ENCODE measurements at places on chromosomes 13 and 19.

DNA sequence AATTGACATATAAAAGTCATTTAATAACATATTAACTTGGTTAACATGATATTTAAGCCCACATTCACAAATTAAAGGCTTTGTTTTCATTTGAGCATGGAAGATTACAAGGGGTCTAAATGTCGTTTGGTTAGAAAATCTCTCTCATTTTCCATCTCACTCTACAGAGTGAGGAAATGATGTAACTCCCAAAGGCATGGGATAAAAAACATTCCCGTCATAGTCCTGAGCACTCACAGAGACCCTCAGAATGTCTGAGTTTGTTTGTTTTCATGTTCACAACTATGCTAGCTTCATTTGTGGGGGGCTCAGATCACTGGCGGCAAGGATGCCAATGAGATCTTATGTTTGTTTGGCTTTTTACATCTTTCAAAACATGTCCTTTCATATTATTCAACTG is 307.5 kb downstream of the TBC1D4 start:
- DNase-seq, result no peak

GRCh38 chr13:45928843-45929242 is 77.3 kb upstream of the SIAH3 start:
- DNase-seq, result no peak

GRCh38 chr13:105642511-105642958 is 892.9 kb downstream of the EFNB2 start:
- no peak for DNase-seq

- no peak for DNase-seq
Observed at GRCh38 chr13:55990631-55991030, 1150.1 kb upstream of the PRR20A start.

- DNase-seq, result no peak
Observed at GRCh38 chr13:46983881-46984280, 87.0 kb upstream of the HTR2A start.

GRCh38 chr13:94583926-94584325 is 12.0 kb downstream of the TGDS start:
- no peak for DNase-seq

DNA sequence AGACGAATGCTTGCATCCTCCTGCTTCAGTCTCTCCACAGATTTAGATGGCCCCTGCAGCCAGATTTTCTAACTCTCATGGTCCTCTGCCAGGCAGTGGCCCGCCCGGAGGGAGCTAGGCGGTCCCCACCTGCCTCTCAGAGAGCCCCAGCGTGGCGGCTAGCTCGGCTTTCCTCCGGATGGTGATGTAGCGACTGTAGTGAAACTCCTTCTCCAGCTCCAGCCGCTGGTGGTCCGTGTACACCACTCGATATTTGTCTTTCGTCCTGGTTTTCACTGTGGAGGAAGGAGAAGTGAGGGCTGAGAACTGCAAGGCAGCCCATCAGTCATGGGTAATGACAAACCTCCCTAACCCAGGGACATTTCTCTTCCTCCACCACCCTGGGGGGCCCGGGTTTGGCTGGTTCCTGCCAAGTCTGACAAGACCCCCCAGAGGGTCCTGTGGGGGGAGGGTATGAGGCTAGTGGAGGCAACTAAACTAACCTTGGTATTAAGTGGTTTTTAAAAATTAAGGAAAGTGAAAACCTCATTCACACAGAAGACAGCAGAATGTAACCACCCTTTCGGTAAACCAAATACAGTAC is 4.3 kb downstream of the CDX2 start:
- no peak for DNase-seq

DNA sequence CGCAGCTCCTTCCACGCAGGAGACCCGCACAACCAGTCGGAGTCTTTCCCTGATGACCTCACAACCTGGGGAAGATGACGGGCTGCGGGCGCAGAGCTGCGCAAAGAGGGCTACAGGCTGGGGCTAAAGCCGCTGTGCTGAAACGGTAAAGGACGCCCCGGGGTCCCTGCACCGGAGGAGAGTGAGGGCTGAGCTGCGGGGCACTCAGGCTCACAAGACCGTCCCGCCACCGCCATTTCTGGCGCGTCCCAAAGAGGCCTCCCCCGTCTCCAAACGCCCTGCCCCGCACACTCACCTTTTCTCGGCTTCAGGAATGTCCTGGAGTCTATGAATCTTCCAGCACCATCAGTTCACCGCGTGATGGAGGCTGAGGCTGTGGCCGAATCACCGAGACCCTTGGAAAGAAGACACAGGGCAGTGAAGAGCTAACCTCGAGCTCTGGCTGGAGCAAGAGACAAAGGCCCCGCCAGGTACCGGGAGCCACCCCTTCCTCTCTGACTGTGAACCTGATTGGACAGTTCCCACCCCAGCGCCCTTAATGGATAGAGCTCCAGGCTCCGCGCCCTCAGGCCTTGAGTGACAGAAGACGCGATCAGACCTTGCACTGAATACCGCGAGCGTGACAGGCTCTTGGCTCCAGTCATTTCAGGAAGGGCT is 41.8 kb upstream of the ZNF429 start:
- peak; percentile 7 for DNase-seq

- DNase-seq, result no peak
Observed at GRCh38 chr13:43441899-43442499, 344.8 kb downstream of the ENOX1 start.

- no peak for DNase-seq
Observed at GRCh38 chr19:29875931-29876330, 64.1 kb downstream of the CCNE1 start.

- DNase-seq, result no peak
Observed at GRCh38 chr13:71758828-71759227, 108.2 kb downstream of the DACH1 start.

- DNase-seq, result no peak
Observed at GRCh38 chr13:53152057-53152421, 123.4 kb downstream of the OLFM4 start.

DNA sequence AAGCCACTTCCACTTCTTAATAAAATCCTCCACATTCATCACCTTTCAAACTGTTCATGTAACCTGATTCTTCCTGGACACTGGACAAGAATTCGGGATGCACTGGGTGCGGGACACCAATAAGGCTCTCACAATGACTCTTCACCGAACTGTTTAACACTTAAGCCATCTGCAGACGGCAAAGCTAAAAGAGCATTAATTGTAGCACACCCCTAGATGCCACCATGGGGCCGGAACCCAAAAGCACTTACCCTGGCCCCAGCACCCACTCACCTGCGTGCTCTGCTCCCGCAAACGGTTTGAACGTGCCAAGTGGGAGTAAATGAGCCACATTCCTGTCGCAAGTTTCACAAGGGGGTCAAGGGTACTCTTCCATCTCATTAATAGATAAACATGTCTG is 254.3 kb upstream of the PRR20A start:
- DNase-seq, result no peak

DNA sequence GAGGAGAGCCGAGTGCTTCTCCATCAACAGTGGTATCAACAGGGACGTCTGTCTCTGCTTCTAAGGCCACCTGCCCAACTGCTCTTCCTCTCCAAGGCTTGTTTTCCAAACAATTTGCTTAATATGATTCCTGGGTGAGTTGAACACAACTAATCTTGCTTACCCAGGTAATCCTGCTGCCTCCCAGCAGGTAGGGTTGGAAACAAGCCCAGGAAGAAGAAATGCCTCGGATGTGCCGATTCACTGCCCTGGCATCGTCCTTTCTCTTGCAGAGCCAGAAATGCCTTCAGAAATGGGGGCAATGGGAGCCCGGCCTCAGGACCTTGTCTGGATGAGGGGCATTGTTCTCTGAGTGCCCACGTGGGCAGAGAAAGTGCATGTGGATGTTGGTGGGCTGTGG is 51.9 kb upstream of the C1QTNF9B start:
- no peak for DNase-seq

GRCh38 chr13:79918620-79919019 is 422.3 kb downstream of the SPRY2 start:
- no peak for DNase-seq

DNA sequence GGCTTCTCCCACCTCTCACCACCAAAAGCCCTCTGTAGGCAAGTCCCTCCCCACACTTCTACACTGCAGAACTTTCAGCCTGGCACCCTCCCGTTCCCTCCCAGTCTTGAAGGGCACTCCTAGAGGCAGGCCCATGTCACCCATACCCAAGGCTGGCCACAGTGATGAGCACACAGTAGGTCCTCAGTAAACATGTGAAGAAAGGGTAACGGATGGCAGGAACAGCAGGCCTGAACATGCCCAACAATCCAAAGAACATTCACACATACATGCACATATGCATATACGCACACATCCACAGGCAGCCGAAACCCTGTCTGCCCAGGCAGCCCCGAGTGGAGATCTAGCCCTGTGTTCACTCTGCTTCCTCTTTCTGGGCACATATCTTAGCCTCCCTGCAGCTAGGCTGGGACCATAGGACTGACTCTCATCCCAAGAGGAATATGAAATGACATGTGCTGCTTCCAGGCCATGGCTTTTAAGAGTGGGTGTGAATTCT is 55.2 kb downstream of the CEBPG start:
- DNase-seq, result no peak

DNA sequence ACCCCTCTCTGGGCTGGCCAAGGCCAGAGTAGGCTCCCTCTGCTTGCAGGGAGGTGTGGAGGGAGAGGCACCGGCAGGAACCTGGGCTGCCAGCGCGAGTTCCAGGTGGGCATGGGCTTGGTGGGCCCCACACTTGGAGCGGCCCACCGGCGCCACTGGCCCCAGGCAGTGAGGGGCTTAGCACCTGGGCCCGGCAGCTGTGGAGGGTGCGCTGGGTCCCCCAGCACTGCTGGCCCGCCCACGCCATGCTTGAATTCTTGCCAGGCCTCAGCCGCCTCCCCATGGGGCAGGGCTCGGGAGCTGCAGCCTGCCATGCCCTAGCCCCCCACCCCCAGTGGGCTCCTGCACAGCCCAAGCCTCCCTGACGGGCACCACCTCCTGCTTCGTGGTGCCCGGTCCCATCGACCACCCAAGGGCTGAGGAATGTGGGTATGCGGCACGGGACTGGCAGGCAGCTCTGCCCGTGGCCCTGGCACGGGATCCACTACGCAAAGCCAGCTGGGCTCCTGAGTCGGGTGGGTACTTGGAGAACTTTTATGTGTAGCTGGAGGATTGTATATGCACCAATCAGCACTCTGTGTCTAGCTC is 1648.0 kb downstream of the OLFM4 start:
- no peak for DNase-seq

DNA sequence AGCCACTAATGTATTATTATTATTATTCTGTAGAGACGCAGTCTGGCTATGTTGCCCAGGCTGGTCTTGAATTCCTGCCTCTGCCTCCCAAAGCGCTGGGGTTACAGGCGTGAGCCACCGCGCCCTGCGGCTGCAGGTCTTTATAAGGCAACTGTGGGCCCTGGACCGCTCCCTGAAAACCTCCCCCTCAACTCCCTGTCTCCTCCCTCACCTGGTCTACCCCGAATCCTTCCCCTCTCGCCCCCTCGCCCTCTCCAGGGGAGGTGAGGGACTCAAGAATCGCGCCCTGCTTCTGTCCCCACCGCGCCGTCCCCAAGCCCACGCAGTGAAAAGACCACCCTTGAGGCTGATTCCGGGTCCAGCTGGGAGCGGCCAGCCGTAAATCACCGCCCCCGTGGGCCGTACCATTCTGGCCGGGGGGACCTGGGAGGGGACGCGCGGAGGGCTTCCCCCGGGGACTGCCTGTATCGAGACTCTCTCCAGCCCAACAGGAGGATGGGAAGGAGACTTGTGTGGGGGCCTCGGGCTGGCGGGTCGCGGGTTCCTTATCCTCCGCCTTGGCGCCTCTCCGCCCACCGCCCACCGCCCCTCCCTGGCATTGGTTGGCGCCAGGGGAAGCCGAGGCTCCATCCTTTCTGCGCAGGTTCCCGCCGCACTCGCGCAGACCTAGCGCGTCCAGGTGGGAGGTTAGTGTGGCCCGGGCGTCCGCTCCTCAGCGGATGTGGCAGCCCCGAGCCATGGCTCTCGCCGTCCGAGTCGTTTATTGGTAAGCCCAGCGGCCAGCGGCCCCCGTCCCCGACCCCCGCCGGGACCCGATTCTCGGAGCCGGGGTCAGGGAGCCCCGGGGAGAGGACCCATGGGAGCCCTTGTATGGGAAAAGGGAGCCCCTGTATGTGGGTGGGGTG is at the start of gene SELENOW:
Gene SELENOW (plus strand): TSS at position 655 of the 905 bp plus-strand sequence. CDS start 83 bp downstream, at position 738.
- peak; percentile 83 for DNase-seq

- DNase-seq, result no peak
Observed at GRCh38 chr19:18306209-18306887, 16.5 kb downstream of the LSM4 start.

All from CD4-positive, alpha-beta T cell (primary cell).